ENCODE measurements at places on chromosomes 7 and 10.

DNA sequence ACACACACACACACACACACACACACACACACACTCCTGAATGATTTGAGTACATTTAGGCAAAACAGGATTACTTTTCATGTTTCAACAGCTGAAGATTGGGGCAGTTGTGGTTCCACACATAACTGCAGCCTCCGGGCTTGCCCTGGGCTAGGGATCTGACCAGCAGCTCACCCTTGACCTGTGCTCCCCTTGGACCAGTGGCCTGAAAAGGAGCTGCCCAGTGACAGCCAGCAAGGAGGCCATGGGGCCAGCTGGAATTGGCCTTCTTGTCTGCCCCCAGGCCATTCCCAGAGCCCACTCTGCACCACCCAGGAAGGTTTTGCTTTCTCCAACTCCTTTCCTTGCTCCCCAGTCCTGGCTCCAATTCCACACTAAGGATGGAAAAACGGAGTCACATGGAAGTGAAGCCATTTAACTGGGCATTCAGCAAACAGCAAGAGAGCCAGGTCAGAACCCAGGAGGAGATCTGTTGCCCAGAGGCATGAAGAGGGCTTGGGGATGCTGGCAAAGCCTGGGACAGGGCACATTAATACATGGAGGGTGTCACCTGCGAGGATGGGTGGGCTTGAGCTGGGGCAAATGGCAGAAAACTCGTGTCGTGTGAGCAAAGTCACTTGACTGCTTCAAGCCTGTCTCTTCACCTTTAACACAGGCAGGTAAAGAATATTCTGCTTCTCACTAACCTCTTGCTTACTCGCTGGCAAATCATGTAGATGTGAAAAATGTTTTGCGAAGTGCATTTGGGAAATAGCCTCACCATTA lies 61.5 kb upstream of the GDF10 start:
- DNase-seq = no peak

GRCh38 chr10:98383869-98384268 lies 31.1 kb downstream of the PYROXD2 start:
- no peak for DNase-seq

DNA sequence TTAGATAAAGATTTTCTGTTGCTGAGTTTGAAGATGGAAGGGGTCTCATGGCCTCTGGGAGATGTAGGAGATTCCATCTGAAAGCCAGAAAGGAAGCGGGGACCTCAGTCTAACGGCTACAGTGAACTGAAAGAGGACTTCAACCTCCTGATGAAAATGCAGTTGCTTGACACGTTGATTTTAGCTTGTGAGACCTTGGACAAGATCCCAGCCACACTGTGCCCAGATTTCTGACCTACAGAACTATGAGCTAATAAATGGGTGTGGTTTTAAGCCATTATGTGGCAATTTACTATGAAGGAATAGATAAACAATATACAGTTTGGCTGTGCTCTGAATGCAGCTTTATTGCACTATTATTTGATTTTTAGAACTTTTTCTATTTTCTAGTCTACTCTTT lies 342.3 kb upstream of the SEMA3D start:
- no peak for DNase-seq

- DNase-seq = no peak
Observed at GRCh38 chr10:109668154-109668665, 255.1 kb downstream of the XPNPEP1 start.

DNA sequence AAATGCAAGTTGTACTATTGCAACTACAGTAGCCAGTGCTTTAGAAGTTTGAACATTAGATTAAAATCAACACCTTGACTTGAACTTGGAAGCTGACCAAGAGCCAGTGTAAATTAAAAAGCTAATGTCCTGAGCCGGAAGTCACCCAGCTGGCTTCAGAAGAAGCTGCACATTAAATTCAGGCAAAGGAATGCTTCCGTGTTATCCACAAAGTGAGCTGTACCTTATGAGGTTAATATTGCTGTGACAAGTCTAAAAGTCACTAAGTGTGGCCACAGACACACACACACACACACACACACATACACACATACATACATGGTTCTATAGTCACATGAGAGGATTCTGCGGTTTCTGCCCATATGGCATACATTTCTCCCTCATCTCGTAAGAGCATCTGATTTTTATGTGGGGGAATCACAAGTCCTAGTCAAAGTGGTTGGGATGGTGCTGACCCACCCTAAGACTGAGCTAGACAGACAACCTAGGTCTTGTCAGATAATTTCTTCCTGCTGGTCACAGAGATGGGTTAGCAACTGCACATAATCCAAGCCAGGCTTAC lies 612.9 kb downstream of the SORCS1 start:
- DNase-seq = no peak

DNA sequence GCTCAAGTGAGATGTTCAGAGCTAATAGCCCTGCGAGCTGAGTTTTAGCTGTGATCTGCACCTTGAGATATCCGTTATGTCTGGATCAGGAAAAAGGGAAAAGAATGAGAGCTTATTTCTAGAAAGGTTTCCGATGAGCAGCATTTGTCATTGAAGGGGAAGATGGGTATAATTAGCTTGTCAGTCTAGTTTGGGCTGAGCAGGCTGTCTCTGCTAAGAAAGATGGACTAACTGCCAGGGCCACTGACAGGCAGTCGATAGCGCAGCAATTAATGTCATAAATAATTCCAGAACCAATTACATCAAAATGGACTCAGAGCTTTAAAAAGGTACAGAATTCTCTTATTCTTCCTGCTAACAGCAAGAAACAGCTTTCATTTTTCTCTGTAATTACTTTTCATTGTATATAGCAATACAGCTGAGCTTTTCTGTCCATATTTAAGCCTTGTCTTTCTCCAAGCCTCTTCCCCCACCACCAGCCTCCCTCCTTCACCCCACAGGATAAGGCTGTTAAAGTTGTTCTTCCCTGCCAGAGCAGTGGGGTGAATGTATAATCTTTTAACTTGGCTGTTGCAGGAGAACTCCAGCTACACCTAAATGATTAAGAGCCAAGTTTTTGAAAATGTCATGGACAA lies 1006.5 kb downstream of the KCNMA1 start:
- DNase-seq = no peak

- no peak for DNase-seq
Observed at GRCh38 chr10:96610817-96611216, 24.0 kb upstream of the TM9SF3 start.

GRCh38 chr10:32338262-32338661 lies 8.7 kb downstream of the EPC1 start:
- no peak for DNase-seq

GRCh38 chr10:87886635-87887034 lies 23.2 kb downstream of the PTEN start:
- no peak for DNase-seq

GRCh38 chr10:124653811-124654651 lies 90.1 kb downstream of the FAM53B start:
- DNase-seq = no peak

DNA sequence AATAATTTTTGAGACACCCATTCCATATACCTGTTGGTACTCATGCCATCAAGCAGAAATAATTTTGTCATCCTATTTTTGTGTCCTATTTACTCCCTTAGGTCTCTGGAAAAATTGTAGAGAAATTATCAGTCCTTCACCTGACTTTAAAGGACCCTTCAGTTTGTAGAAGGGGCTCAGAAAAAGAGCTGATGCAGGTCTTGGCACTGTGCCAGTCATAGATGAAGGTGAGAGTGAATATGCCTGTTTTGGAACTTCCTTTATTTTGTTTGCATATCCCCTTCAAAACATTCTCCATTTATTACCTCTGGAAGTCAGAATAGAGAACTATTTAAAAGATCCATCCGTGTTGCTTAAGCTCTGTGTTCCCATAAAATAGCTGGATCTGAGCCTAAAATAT lies 321.0 kb upstream of the TPK1 start:
- no peak for DNase-seq

DNA sequence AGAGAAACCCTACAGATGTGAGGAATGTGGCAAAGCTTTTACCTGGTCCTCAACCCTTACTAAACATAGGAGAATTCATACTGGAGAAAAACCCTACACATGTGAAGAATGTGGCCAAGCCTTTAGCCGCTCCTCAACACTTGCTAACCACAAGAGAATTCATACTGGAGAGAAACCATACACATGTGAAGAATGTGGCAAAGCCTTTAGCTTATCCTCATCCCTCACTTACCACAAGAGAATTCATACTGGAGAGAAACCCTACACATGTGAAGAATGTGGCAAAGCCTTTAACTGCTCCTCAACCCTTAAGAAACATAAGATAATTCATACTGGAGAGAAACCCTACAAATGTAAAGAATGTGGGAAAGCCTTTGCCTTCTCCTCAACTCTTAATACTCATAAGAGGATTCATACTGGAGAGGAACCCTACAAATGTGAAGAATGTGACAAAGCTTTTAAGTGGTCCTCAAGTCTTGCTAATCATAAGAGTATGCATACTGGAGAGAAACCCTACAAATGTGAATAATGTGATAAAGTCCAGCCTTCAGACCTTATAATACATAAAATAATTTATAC lies 38.2 kb downstream of the ZNF679 start:
- DNase-seq = no peak

GRCh38 chr7:28348636-28349035 lies 63.7 kb upstream of the CREB5 start:
- DNase-seq = no peak

Measured in putamen (tissue), 1 donor.